Subcutaneous preadipocyte (primary cell): ENCODE measurements at places on chromosomes 12 and 14. TPM values are rescaled to one million over a fixed set of nuclear protein-coding genes. Genes with fewer than 3 reads are reported as not detected.

The HNF1A gene
- total RNA-seq: not detected in 2 replicates

The PLEKHG7 gene
- not detected in 2 replicates for total RNA-seq

The ZCRB1 gene
- 27.6 and 28.3 TPM in 2 replicates for total RNA-seq

The DPPA3 gene
- not detected in 2 replicates for total RNA-seq

The PRR4 gene
- total RNA-seq: 2.2 and 3.9 TPM in 2 replicates

The ZNF891 gene
- 1.1 and 1.4 TPM in 2 replicates for total RNA-seq

The ANKS1B gene
- 5.9 and 14.3 TPM in 2 replicates for total RNA-seq

The ZFHX2 gene
- 0.20 and 0.73 TPM in 2 replicates for total RNA-seq

The TUBA1C gene
- 823 and 1,037 TPM in 2 replicates for total RNA-seq

The REP15 gene
- total RNA-seq: 2.6 and 6.3 TPM in 2 replicates

The DCAF11 gene
- 44.5 and 46.1 TPM in 2 replicates for total RNA-seq

The TMPRSS12 gene
- not detected in 2 replicates for total RNA-seq

The AQP5 gene
- not detected in 2 replicates for total RNA-seq

The RTL1 gene
- not detected in 2 replicates for total RNA-seq

The EEF1AKMT3 gene
- 6.6 and 9.4 TPM in 2 replicates for total RNA-seq

The NEUROD4 gene
- not detected in 2 replicates for total RNA-seq

The TPH2 gene
- total RNA-seq: not detected in 2 replicates
